ENCODE measurements at places on chromosomes 6 and 20.

GRCh38 chr6:35662999-35663398 lies 25.7 kb downstream of the FKBP5 start:
- no peak for DNase-seq

GRCh38 chr6:148508401-148509041 lies 165.9 kb downstream of the SASH1 start:
- no peak for DNase-seq

- no peak for DNase-seq
Observed at GRCh38 chr20:52843425-52843824, 128.7 kb upstream of the TSHZ2 start.

DNA sequence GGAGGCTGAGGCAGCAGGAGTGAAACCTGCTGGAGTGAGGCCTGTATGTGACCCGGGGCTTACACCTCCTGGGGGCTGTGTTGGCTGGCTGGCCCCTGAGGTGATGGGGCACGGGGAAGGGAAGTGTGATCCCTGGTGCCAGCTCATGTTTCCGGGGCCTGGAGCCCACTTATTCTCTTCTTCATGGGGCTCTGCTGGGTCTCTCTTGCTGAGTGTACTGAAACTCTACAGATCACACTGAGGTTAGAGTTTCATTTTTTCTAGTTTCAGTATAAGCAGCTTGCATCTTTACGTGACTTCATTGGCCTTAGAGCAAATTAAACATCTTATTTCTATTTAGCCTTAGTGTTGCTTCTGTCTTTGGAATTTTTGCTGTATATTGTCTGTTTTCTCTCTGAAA lies 96.2 kb downstream of the ANKS1A start:
- DNase-seq: no peak

DNA sequence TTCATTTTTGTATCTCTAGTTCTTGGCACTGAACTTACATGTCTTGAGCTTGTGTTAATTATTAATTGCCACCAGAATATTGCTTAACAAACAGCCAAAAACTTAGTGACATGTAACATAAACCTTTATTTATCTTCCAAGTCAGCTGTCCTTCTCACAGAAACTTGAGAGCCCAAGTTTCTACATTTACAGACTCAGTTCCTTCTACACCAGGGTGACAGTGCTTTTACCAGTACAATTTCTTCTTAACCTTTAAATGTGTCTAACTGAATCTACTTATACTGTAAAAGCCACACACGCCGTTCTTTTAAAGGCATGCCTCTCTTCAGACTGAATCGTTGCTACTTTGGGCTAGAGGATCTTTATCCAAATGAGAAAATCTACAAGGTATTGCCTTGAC lies 539.2 kb downstream of the GRIK2 start:
- no peak for DNase-seq

- no peak for DNase-seq
Observed at GRCh38 chr6:133544419-133544818, 303.3 kb downstream of the EYA4 start.

DNA sequence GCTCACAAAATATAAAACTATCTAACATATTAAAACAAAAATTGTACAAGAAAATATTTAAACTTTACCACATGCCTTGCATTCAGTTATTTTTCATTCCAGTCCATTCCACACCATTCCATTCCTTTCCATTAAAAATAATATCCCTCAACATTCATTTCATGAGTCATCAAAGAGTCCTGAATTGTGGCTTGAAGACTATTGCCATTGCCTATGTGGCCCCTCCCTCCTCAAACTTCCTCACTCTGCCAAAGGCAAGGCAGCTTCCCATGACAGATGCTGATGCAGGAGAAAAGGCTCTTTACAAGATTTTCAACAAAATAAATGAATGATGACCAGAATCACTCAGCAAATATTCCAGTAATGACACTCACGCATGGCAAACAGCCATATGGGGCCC lies 31.7 kb downstream of the IL20RA start:
- DNase-seq: no peak

DNA sequence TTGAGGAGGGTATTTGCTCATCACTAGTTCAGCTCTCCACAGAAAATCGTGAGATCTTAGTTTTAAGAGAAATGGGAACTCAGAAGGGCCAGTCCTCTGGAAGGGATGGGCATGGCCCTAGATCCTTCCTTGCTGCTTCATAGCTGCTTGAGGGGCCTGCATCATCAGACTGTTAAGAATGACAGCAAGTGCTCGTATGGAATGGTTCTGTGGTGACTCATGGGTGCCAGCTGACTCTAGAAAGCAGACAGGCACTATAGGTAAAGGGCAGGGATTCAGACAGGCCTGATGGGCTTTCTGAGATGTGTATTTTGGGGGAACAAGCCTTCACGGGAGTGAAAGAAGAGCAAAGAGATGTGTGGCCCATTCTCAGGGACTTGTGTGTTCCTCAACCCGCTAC lies 90.8 kb downstream of the MYLK4 start:
- DNase-seq: no peak

GRCh38 chr20:10076126-10077080 lies 41.6 kb downstream of the ANKEF1 start:
- no peak for DNase-seq

- DNase-seq: no peak
Observed at GRCh38 chr20:29878281-29878741, 1379.2 kb upstream of the DEFB115 start.

GRCh38 chr20:52536841-52537400 lies 345.3 kb upstream of the ZFP64 start:
- no peak for DNase-seq

DNA sequence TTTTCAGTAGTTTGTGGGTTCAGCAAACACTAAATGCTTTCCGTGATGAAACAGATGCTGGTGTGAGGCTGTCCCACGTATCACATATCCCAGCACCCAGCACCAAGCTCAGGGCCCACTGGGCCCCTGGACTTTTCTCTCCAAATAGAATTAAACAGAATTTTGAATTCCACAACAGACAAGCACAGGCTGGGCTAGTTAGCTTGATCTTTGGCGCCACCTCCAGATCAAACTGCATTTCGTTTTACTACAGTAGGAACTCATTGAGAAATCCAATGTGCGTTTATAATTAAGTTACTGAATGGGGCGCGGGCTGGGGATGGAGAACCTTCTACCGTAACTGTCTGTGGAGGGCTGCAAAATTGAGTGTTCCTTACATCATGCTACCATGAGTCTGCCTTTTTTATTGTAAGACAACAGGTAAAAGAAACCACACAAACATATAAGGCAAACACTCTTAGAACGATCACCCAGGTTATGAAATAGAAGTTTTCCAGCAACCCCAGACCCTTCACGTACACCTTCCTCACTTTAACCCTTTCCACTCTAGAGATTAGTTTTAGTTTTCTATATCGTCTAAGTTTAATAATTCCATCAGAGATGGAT lies 107.8 kb downstream of the ZFP64 start:
- no peak for DNase-seq

DNA sequence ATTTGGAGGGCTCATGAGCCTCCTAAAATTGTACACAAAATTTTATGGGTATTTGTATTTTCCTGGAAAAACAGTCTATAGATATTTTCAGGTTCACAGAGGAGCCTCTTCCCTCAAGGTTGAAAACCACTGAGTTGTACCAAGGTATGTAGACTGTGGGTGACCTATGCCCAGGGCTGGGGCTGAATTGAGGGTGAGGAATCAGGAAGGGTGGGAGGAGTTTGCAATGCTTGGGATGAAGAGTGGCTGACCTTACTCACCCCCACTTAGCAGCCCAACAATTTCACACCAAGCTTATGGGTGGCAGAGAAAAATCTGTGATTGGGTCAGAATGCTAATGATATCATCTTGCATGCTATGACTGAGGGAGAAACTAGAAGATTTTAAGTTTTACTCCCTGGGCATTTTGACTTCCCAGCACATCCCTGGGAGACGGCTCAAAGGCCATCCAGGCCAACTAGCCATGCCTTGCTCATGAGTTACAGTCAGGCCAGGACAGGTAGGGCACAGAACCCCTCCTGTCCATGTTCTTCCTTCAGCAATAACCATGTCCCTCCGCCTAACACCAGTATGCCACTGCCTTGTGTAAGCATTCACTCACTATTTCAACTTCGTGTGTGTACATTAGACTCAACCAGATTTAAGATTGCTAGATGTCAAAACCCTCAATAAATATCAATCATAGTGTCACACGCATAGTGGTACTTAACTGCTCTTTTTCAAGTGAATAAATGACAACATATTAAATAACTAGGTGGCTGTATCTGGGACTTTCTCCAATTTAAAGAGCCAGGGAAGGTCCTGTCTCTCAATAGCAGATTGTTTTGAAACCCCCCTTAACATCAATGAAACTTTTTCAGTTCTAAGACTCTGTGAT lies 16.6 kb downstream of the ADTRP start:
- no peak for DNase-seq

DNA sequence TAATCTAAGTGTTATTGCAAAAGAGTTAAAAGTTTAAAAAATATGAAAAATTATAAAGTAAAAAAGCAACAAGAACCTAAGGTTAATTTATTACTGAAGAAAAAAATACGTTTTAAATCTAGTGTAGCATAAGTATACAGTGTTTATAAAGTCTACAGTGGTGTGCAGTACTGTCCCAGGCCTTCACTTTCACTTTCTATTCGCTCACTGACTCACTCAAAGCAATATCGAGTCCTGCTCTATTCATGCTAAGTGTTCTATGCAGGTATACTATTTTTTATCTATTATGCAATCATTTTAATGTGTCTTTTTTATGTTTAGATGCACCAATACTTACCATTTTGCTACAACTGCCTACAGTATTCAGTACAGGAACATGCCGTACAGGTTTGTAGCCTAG lies 113.0 kb downstream of the MANEA start:
- no peak for DNase-seq

- DNase-seq: no peak
Observed at GRCh38 chr20:58495623-58496428, 19.4 kb downstream of the APCDD1L start.

DNA sequence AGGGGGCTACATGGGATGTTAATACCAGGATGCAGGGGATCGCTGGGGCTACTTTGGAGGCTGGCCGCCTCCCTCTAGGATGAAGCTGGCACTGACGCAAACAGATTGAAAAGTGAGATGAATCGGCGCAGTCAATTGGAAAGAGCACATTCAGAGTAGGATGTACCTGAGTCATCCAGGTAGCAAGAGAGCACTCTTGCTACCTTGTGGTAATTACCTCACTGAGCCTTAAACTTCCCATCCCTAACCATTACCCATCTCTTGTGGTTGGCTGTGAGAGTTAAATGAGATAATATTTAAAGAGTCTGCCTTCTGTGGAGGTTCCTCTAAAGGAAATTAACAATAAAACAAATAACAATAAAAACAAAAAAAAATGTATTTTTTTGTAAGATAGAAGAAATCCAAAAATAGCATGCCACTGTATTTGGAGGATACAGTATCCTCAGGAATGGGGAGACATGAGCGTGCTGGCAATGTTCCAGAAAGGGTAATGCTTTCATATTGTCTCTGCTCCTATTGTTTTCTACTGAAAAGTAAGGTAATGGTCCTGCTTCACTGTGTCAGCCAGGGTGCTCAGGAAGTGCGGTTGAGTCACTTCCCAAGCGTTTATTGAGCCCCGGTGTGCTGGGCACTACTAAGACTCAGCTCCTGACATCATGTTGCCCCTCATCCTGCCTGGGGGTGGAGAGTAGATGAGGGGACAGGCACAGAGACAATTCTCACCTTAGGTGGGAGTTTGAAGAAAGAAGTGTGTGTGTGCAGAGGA lies 301.1 kb downstream of the EYA4 start:
- DNase-seq: no peak

- peak; percentile 38 for DNase-seq
Observed at GRCh38 chr6:30411515-30412207, 66.7 kb downstream of the RPP21 start.

- DNase-seq: no peak
Observed at GRCh38 chr6:57247603-57248002, 25.5 kb upstream of the RAB23 start.

DNA sequence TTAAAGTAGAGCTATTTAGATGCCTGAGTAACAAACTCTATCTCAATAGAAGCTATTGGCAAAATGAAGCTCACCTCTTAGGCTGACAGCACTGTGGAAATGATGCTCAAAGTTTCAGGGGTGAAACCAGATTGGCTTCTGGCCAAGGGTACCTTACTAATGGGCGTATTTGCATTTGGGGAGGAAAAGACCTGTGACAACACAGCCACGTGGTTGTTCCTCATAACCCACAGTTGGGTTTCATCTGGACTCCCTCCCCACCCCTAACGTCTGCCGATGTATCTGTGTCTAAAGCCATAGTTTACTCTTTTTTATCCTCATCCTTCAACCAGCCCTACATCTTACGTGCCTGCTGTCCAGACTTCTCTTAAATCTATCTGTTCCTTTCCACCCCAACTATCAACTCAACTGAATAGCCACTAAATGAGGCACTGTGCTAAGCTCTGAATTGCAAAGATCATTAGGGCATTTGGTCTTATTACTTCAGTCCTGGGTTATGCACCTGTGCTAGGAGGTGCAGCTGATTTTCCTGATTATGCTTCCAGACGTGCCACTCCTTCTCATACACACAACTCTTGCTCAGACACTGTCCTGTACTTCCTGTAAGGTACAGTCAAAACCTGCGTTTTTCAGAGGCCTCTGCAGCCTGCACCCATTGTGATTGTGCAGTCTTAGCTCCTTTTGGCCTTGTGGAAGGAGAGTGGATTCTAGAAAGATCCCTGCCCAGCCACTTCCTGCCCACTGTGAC lies 80.6 kb upstream of the ARMC2 start:
- DNase-seq: no peak

- no peak for DNase-seq
Observed at GRCh38 chr20:17226410-17227218, at the start of gene PCSK2. Gene PCSK2 (plus strand): TSS chr20:17227040. CDS start chr20:17227306, 266 bp downstream.

GRCh38 chr6:159099961-159100360 lies 55.2 kb upstream of the TAGAP start:
- no peak for DNase-seq

DNA sequence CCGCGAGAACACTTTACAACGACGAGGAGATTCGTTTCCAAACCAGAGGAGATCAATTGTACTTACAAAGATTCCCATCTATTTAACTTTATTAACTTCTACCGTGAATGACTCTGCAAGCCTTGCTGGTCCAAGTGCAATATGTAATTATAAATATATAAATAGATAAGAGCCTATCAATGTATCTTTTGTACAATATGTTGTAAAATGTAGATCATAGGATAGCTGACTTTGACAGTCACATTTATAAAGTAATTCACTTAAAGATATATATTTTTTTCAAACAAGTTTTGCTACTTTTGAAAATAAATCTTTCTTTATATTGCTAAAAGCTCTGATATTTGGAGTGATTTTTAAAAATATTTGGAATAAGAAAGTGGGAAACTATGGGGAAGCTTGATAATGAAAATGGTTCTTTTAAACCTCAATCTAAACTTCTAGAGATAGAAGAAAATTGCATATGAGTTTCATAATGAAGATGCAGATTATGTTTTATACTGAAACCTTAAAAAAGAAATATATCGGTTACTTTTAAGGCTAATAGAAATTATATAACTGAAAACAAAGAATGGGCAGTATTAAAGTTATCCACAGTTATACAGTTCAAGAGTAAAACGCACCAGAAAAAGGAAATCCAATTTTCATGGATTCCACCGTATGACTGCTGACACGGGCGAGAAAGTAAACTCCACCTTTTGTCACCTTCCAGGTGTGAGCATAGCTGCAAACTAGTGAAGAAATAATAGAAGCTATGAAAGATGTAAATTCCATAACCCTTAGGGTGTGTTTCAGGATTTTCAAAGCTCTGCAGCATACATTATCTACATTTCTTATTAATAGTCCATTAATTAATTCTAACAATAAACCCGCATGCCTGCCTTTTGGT lies 3.3 kb downstream of the TCF21 start:
- DNase-seq: no peak
